ENCODE measurements at places on chromosomes 7 and 10.

GRCh38 chr10:43272030-43272429 is 5.2 kb upstream of the RASGEF1A start:
- H3K4me1 ChIP-seq: no peaks in the 10 kb centered on the region
- no peak for DNase-seq
- no peaks in the 10 kb centered on the region for H3K36me3 ChIP-seq
- H3K4me3 ChIP-seq: no peak overlapping the region
- no peak overlapping the region for H3K27ac ChIP-seq

DNA sequence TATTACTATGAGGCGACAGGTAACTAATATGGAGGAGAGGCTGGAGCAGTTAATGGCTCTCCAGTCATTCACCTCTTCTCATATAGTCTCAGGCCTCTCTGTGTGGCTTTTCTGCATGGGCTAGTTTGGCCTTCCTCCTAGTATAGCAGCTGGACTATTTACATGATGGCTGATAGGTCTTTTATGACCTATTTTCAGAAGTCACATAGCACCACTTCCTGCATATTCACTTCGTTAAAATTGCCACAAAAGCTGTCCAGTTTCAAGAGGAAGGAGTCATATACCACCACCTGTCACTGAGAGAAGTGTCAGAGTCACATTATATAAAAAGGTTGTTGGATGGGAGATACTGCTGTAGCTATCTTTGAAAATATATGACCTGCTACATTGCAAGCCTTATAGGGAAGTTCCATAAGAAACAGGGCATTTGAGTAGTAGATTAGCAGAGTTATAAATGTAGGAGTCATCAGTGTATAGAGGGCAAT is 8.0 kb upstream of the DMTF1 start:
- DNase-seq: no peak
- H3K36me3 ChIP-seq: no peaks in the 10 kb centered on the region
- no peaks in the 10 kb centered on the region for H3K4me1 ChIP-seq
- H3K4me3 ChIP-seq: no peak overlapping the region
- no peaks in the 10 kb centered on the region for H3K27me3 ChIP-seq

GRCh38 chr10:1247598-1248261 is 191.5 kb downstream of the WDR37 start:
- no peaks in the 10 kb centered on the region for H3K36me3 ChIP-seq
- H3K4me3 ChIP-seq: no peak overlapping the region
- no peaks in the 10 kb centered on the region for H3K27me3 ChIP-seq

GRCh38 chr10:48287417-48288391 is 13.2 kb upstream of the FRMPD2 start:
- no peaks in the 10 kb centered on the region for H3K4me1 ChIP-seq
- H3K27me3 ChIP-seq: peaks cover 28% of the 10 kb centered on the region
- DNase-seq: no peak
- H3K4me3 ChIP-seq: no peak overlapping the region

DNA sequence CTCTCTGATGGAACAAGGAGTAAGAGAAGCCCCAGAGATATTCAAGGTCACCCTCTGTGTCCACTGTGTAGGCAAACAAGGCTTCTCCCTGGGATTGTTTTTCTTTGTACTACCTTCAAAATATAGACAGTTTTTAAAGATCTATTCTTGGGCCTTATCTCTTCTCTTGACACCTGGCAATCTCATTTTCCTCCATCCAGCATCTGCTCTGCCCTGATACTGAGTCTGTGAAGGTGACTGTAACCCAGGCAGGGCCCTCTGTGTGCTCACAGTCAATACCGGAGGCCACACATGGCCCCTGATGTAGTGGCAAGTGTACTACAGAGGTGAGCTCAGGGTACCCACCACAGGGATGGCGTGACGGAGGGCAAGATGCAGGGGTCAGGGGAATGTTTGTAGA is 221.1 kb downstream of the SNX10 start:
- DNase-seq: no peak
- H3K27me3 ChIP-seq: peaks cover 5% of the 10 kb centered on the region
- H3K4me3 ChIP-seq: no peak overlapping the region
- H3K36me3 ChIP-seq: no peaks in the 10 kb centered on the region

GRCh38 chr7:99375070-99375807 is 709 bp downstream of the ARPC1B start:
- peaks cover 7% of the 10 kb centered on the region for H3K36me3 ChIP-seq
- peak; percentile 87 for DNase-seq
- peak overlapping the region; percentile 88 for H3K4me3 ChIP-seq
- no peaks in the 10 kb centered on the region for H3K27me3 ChIP-seq

- DNase-seq: no peak
- no peaks in the 10 kb centered on the region for H3K4me1 ChIP-seq
- H3K4me3 ChIP-seq: no peak overlapping the region
Observed at GRCh38 chr7:44291733-44292419, 33.5 kb downstream of the CAMK2B start.

- no peak overlapping the region for H3K4me3 ChIP-seq
- no peaks in the 10 kb centered on the region for H3K36me3 ChIP-seq
- H3K27me3 ChIP-seq: peaks cover 68% of the 10 kb centered on the region
- 0 out of 2 replicates have a peak, but pooled peaks cover 8% of the 10 kb centered on the region for H3K4me1 ChIP-seq
Observed at GRCh38 chr10:29820890-29821461, 186.2 kb upstream of the SVIL start.

DNA sequence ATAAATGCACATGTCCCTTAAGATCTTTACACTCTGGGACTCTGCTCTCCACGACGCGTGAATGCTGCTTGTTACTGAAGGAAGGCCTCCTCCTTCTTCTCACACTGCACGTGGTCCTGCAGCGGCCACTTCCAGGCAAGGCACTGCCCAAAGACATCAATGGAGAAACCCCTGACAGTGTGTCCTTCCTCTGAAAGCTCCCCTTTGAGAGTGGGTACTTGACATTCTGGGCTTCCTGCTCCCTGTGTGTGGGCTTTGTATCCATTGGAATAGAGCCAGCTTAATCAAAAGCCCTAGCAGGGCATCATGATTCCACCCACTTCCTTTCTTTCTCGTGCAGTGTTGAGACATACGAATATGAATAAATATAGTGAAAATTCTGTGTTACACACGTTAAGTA is 69.7 kb upstream of the STK17A start:
- no peak overlapping the region for H3K27ac ChIP-seq
- H3K4me3 ChIP-seq: no peak overlapping the region
- no peak for DNase-seq
- H3K4me1 ChIP-seq: no peaks in the 10 kb centered on the region
- no peaks in the 10 kb centered on the region for H3K27me3 ChIP-seq

DNA sequence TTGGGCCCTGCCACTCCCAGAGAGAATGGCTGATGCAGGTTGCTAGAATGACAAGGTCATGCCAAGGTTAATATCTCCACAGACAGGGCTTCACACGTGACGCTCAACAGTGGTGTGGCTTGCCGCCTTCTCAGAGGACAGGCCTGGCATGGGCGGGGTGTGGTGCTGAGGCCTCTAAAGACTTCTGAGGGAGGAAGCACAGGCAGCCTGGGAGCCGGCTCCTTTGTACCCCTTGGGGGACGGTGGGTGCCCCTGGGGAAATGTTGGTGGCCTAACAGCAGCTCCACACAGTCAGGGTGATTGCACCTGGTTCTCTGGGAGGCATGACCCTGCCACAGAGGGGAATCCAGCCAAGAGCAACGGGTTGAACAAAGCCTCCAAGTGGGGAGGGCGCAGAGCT is 115.1 kb downstream of the PKD1L1 start:
- no peak for DNase-seq
- H3K4me1 ChIP-seq: no peaks in the 10 kb centered on the region

GRCh38 chr7:105580022-105580740 is 1.1 kb downstream of the EFCAB10 start:
- no peak overlapping the region for H3K4me3 ChIP-seq
- no peak overlapping the region for H3K27ac ChIP-seq
- no peaks in the 10 kb centered on the region for H3K36me3 ChIP-seq
- 0 out of 2 replicates have a peak, but pooled peaks cover 7% of the 10 kb centered on the region for H3K4me1 ChIP-seq
- DNase-seq: no peak
- H3K27me3 ChIP-seq: no peaks in the 10 kb centered on the region

GRCh38 chr7:75584354-75584753 is 92.2 kb downstream of the SPDYE5 start:
- no peaks in the 10 kb centered on the region for H3K36me3 ChIP-seq
- no peak overlapping the region for H3K27ac ChIP-seq
- H3K4me3 ChIP-seq: no peak overlapping the region
- no peaks in the 10 kb centered on the region for H3K4me1 ChIP-seq

- peak overlapping the region; percentile 77 for H3K4me3 ChIP-seq
- H3K27me3 ChIP-seq: peaks cover 19% of the 10 kb centered on the region
- no peaks in the 10 kb centered on the region for H3K36me3 ChIP-seq
- no peaks in the 10 kb centered on the region for H3K4me1 ChIP-seq
- DNase-seq: peak; percentile 31
Observed at GRCh38 chr10:11018432-11018841, 765 bp downstream of the CELF2 start.

DNA sequence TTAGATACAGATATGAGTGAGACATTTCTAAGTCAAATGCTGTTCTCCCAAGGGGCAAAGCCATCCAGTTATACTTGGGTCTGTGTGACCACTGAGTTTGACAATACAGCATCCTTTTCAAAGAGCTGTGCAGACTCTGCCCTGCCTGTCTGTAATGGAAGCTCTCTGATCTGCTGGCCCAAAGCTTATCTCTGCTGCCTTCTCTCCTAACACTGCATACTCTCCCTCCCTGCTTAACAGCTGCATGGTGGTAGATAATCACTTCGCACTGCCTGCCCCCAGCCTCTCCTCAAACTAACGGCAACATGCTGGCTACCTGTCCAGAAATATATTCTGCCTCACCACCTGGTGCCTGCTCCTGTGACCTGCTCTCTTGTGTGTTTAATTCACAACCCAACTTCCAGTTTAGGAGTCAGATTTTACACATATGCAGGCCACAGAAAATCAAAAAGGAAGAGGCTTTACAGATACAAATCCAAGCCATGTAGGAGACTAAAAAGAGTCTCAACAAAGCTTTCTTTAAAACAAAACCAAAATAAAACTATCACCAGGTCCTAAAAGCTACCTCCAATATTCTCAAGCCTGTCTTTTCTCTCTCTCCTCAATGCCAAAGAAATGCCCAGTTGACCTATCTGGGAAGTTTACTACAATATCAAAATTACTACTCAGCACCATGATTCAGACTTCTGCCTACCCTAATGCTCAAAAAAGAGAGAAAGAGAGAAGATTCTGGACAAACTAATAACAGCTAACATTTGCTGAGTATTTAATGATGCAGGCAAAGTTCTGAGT is 145.6 kb downstream of the RELN start:
- H3K27me3 ChIP-seq: no peaks in the 10 kb centered on the region
- DNase-seq: no peak
- H3K36me3 ChIP-seq: no peaks in the 10 kb centered on the region
- no peaks in the 10 kb centered on the region for H3K4me1 ChIP-seq
- no peak overlapping the region for H3K27ac ChIP-seq
- no peak overlapping the region for H3K4me3 ChIP-seq

GRCh38 chr10:37758074-37758473 is 99.3 kb downstream of the ZNF248 start:
- no peaks in the 10 kb centered on the region for H3K36me3 ChIP-seq
- no peaks in the 10 kb centered on the region for H3K27me3 ChIP-seq
- no peak overlapping the region for H3K4me3 ChIP-seq
- DNase-seq: no peak
- no peak overlapping the region for H3K27ac ChIP-seq
- H3K4me1 ChIP-seq: no peaks in the 10 kb centered on the region

DNA sequence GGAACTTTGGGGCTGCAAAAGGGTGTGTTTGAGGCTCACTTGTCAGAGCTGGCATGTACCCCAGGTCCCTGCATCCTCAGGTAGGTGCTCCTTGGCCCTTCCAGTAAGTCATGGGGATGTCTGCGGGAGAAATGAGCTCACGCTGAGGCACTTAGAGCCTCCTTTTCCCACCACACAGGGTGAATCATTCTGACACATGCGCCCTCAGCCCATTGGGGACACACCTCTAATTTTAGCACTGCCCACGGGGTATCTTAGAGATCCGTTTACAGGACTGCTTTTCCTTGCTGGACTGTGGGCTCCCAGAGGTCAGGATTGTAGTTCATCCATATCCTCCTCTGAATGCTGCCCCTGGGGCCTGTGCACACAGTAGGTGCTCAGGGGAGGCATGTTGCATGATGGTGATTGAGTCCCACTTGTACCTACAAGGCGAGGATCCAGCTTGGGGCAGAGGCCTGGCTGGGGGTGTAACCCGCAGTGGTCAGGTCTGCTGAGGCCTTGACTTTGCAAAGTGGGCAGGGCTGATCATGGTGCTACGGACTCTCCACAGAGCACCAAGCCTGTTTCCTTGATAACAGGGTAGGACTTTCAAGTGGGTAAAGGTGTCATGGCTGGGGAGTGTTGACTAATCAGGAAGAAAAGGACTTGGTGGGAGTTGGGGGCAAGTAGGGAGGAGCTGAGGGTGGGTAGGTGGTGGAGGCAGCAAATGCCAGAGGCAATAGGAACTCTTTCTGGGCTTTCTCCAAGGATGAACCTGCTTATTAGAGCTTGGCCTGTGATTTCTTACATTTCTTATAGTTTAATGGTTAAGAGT is 5.8 kb downstream of the TSPAN15 start:
- H3K27ac ChIP-seq: no peak overlapping the region
- H3K4me1 ChIP-seq: 0 out of 2 replicates have a peak, but pooled peaks cover 5% of the 10 kb centered on the region
- no peaks in the 10 kb centered on the region for H3K36me3 ChIP-seq
- H3K27me3 ChIP-seq: peaks cover 13% of the 10 kb centered on the region

GRCh38 chr10:23433701-23434100 is 5.2 kb upstream of the OTUD1 start:
- H3K36me3 ChIP-seq: no peaks in the 10 kb centered on the region
- H3K27me3 ChIP-seq: no peaks in the 10 kb centered on the region
- no peak overlapping the region for H3K27ac ChIP-seq
- H3K4me1 ChIP-seq: peaks cover 11% of the 10 kb centered on the region
- H3K4me3 ChIP-seq: no peak overlapping the region
- DNase-seq: no peak

DNA sequence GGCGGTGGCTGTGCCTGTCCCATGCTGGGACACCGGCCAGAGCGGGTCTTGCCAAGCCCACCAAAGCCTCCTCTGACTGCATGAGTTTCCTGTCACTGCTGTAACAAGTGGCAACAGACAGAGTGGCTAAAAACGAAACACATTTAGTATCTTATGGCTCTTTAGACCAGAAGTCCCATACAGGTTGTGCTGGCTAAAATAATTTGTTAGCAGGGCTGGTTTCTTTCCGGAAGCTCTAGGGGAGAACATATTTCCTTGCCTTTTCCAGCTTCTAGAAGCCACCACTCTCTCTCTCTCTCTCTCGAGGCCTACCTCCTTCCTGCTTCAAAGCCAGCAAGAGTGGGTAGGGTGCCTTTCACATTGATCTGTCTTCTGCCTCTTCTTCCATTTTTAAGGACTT is 171.6 kb upstream of the PLPP4 start:
- H3K27ac ChIP-seq: no peak overlapping the region
- no peaks in the 10 kb centered on the region for H3K4me1 ChIP-seq
- no peaks in the 10 kb centered on the region for H3K36me3 ChIP-seq
- H3K4me3 ChIP-seq: no peak overlapping the region

- DNase-seq: peak; percentile 75
- H3K27ac ChIP-seq: peak overlapping the region; percentile 39
- no peak overlapping the region for H3K4me3 ChIP-seq
- 0 out of 2 replicates have a peak, but pooled peaks cover 4% of the 10 kb centered on the region for H3K36me3 ChIP-seq
Observed at GRCh38 chr7:127897704-127898454, 133.4 kb downstream of the LRRC4 start.
